Forelimb muscle (tissue), 1 donor: ENCODE measurements at places on chromosomes 7 and 10.

DNA sequence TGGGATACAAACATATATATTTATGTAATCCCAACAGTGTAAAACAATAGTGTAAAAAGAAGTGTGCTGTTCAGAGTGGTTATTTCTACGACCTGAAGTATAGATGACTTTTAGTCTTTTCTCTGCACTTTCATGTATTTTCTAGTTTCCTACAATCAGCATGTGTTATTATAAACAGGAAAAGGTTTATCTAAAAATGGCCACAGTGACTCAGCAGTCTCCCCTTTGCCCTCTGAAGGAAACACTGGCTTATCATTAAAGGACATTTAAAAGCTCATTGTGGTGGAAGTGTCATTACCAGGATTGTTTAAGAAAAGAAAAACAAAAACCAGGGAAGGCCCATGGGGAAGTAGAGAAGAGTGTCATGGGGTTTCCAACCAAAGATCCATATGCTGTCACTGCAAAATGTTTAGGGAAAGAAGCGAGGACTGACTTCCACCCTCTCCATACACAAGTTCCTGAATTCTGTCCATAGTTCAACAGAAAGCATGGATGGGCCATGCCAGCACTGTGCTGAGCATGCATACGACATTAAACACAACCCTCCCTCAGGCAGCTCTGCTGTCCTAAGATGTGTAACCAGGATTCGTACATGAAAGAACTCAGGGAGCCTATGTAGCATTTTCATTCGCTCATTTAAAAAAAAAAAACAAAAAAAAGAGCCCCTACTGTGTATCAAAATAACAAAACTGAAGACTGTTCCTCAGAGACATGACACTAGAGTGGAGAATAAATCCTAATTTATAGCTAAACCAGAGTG lies 10.2 kb downstream of the CYREN start:
- DNase-seq, result no peak

DNA sequence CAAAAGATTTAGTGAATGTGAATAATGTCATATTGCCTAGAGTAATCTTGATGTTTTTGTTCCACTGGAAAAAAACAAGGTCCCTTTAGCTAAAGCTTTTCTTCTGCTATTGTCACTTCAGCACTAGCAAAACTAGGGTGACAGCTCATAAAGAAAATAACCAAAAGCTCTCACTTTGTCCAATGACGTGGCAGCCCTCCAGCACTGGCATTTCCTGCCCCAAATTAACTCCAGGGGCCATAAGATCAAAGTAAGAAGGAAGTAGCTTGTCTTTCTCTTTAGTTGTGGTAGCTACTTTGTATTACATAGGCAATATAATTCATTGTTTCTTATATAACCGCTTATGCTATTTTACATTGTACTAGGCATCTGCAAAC lies 47.3 kb downstream of the LRRN3 start:
- no peak for DNase-seq

DNA sequence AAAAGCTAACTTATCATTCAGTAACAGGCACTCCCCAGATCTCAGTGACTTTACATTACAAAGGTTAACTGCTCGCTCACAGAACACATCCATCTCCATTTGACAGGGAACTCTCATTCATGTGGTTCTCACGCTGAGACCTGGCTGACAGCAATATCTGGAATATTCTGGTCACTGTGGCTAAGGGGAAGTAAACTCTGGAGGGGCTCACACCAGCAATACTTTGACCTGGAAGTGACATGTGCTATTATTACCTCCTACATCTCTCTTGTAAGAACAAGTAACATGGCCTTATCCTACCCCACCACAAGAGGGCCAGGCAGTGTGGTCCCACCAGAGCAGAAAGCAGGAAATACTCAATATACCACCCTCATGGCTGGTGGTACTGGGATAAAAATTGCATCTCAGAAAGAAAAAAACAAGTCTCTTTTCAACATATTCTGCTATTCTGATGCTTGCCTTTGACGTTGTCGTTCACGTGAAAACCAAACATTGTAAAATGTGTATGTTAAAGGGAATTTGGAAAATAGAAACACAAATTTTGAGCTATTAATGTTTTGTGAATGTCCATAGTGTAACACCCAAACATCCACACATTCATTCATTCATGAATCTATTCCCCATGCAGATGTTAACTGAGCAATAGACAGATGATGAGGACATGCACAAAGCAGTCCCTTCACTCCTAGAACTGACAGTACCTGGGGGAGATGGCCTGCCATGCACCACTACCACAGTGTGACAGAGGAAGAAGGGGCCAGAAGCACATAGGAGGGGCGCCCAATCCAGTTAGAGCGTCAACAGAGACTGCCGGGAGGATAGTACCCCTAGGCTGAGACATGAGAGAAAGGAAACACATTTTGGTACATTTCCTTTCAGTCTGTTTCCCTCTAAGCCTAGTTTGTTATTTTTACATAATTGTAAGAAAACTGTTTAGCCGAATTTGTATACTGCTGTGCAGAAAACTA lies 166.0 kb upstream of the SP4 start:
- no peak for DNase-seq

- DNase-seq, result no peak
Observed at GRCh38 chr10:51918440-51918839, 219.0 kb upstream of the CSTF2T start.

DNA sequence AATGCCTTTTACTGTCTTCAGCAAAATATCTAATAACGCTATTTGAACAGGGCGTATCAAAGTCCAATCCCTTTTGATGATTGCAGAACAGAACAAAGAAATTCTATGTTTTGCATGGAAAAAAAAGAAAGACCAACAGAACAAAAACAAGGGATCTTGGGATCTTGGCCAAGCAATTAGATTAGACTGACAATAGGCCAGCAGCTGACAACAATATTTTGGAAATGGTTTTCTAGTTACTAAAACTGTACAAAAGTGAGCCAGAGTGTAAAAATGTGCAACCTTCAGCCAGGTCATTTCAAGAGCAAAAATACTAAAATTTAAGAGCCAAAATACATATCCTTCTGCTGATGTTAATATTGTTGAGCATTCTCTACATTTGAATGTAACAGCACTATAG lies 716.5 kb upstream of the KCND2 start:
- DNase-seq, result peak; percentile 25

DNA sequence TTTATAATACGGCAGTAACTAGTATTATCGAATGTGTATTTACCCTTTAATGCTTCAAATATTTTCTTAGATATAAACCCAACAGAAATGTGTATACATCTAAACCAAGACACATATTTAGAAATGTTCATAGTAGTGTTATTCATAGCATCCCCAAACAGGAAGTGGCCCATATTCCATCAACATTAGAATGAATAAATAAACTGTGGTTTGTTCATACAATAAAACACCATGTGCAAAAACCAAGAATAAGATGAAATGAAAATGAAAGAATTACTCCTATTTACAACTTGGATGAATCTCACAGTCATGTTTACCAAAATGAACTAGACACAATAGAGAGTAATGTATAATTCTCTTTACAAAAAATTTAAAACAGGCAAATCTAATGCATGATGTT lies 9.2 kb upstream of the CAV2 start:
- no peak for DNase-seq

- no peak for DNase-seq
Observed at GRCh38 chr10:126059076-126059826, 162.9 kb downstream of the FANK1 start.

DNA sequence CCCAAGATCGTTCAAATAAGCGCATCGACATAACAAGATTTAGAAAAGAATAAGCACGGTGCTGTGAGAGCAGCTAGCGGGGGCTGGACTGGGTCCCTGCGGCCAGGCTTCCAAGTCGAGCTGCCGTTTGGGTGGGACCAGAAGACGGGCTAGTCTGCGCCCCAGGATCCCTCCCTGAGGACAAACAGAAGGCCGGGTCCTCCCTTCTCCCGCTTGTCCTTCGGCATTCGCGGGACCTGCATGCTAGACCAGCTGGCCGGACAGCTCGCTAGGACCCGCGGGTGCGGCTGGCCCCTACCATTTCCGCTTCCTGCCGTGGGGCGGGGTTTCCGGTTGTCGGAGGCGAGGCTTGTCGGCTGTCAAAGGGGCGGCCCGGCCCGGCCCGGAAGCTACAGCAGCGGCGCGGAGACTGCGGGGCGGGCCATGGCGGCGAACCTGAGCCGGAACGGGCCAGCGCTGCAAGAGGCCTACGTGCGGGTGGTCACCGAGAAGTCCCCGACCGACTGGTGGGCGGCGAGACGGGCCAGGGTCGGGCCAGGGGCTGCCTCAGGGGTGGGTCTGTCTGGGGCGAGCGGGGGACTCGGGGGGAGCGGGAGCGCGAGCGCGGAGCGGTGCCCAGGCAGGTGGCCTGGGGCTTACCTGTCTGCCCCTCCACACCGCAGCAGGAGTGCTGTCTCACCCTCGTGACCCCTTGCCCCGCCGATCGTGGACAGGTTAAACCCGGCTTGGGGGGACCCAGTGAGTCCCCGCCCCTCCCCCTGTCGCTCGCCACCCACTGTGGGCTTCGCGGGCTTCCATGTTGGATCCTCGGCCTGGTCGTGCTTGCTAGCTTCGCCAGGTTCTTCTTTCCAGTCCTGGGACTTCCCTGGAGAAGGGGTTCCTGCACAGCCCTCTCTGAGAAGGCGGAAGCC lies at the start of gene DBNL:
Gene DBNL, plus strand, starts transcription at position 388 of the 911 bp plus-strand sequence. Its CDS starts 36 bp downstream, at position 424.
- DNase-seq, result peak; percentile 66

- no peak for DNase-seq
Observed at GRCh38 chr7:46776790-46777189, 805.1 kb downstream of the TNS3 start.
